ENCODE measurements at places on chromosomes 6 and 20.

DNA sequence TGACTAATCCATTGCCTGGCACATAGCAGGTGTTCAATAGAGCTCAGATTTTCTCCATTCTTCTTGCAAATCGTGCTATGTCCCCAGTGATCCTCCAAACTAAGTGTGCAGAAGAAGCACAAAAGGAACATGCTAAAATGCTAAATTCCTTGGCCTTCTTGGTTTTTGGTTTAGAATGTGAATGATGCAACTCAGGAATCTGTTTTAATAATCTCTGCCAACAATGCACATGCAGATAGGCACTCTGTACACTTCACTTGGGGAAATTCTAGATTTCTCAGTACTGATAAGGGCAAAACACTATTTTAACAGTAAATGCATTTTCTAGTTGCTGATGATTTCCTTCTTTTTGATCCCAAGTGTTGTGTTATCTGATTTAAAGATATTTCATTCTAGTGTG lies 35.2 kb downstream of the SLC22A1 start:
- DNase-seq: no peak

DNA sequence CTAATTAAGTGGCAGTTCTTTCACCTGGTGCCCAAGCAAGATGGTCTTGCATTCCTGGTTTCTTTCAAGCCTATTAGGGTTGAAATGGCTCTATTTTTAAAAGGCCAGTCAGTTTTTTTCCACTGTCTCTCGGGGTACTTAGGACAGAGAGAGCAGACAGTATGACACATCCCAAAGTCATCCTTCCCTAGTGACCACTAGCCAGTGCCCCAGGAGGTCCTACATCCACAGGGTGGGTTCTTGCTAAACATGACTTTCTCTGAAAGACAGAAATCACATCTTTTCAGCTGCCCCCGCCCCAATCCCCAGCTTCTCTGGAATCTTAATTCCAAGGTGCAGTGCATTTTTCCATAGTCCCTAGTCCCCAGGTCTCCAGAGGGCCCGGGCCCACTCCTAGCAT lies 192.4 kb downstream of the SLC24A3 start:
- no peak for DNase-seq

GRCh38 chr20:40651151-40651550 lies 37.9 kb downstream of the MAFB start:
- DNase-seq: no peak

GRCh38 chr20:20233041-20233514 lies 134.8 kb upstream of the INSM1 start:
- no peak for DNase-seq

DNA sequence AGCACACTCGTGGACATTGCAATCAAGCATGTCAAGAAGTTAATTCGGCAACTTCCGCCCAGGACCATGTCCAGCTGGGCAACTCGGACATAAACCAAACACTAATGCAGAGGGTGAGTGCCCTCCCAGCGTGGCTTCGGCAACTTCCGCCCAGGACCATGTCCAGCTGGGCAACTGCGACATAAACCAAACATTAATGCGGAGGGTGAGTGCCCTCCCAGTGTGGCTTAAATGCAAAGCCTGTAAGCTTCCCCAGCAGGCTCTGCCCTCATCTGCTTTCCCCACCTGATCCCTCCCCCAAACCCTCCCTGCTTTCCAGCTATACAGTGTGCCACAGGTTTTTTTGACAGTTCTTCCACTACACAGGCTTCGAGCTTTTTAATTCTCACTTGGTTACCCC lies 143.4 kb downstream of the PXDC1 start:
- no peak for DNase-seq

- no peak for DNase-seq
These were observed 226.7 kb downstream of the LMBRD1 start for GRCh38 chr6:69570106-69570505.

GRCh38 chr6:20223141-20223540 lies 10.9 kb upstream of the MBOAT1 start:
- no peak for DNase-seq

DNA sequence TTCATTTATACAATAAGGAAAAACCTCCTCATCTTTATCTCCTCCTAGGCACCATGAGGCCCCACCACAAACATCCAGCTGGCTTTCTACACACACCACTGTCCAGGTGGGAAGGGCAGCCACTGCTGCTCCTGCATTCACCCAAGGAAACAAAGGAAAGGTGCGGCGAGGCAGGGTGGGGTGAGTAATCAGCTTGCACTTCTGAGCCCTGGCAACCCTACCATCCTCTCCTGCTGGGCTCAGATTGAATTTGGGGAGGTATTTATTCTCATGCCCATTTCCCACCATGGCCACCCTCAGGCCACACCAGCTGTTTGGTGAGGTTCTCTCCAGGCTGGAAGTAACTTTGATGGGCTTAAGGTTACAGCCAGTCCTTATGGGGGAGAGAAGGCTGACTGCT lies 31.2 kb upstream of the SPDEF start:
- DNase-seq: no peak

DNA sequence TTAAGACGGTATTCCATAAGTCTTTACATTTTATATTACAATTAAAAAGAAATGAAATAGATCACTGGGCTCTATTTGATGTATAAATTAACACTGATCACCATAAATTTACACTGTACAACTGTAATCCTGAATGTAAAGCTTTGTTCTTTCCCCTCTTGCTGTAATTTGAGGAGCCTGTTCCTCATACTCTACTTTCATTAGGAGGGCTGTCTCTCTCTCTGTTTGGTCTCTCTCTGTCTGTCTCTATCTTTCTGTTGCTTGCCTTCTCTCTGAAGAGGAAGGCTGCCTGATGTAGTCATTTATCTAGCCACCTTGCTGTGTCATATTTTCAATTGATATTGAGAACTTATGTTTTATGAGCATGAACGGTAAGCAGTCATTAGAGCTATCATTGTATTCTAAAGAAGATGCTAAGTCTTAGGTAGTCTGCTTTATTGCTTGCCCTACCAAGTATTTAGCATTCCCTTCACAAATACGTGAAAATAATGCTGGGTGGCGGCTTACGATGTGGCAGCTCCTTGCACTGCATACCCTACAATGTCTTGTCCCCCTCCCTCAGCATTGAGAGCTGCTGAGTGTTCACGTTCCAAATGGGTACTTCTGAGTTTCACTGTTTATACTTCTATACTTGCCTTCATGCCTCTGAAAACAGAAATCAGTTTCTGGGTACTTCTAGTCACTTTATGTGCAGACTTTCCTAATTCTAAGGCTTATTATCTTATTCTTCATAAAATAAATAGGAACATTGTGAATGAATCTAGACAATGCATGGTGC lies 205.5 kb downstream of the NKAIN2 start:
- DNase-seq: no peak

DNA sequence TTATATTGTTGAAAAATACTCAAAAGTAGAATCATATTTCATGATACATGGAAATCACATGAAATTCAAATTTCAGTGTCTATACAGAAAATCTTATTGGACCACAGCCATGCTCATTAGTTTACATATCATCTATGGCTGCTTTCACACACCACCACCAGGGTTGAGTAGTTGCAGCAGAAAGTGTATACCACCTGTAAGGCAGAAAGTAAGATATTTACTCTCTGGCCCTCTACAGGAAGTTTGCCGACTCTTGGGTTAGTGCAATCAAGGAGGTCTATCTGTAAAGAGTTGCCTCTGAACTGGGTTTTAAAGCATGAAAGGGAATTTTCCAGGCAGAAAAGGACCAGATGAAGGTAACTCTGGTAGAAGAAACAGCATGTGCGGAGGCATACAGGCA lies 432.3 kb downstream of the DHX35 start:
- no peak for DNase-seq
